ENCODE measurements at places on chromosomes 6 and 20.

DNA sequence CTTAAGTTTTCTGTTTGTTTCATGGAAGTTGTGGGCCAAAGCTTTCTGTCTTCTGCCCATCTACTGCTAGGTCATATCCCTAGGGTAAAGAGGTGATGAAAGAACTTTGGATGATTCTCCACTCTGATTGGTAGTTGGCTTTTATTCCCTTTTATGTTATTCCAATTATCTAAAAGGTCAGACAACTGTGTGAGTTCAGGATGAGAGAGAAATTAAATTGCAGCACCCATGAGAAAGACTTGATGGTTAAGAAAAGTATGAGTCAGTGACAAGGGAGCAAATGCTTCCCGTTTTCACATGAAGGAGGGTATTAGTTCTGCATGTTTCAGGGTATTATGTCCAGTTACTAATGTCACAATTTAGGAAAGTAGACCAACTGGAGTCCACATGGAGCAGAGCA is 136.3 kb downstream of the CD109 start:
- no peak for DNase-seq

DNA sequence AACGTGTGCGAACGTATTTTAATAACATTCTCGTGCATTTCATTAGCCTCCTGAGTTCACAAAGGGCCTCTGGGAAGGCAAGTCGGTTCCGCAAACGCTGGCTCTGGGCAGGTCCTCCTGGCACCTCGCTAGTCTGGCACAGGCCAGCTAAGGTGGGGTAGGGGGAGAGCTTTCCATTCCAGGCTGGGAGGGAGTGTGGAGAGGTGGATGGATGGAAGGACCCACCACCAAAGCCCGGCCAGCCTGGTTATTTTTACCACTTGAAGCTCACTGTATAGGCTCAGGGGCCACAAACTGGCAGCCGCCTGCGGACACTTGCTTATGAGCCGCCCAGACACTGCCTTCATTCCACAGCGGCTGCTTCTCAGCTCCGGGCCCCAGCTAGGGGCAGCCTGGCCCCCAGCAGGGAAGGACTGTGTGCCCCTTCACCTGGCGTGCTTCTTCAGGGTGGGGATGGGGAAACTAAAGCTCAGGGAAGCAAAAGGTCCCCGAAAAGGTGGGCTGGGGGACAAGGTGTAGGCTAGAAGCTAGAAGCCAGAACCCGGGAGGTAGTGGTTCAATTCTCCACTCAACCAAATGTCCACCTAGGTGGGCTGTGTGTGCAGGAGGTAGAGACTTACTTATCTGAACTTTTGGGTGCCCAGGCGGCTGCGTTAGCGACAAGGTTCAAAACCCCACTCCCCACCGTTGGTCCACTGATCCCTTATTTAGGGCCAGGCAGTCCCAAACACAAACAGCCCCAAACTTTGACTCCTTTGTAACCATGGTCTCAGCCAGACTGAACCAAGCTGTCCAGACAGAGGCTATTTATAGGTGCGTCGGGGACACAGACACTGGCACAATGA is 1.7 kb downstream of the PMEPA1 start:
- no peak for DNase-seq

- DNase-seq = no peak
Measured at GRCh38 chr6:156988276-156989158, 211.3 kb downstream of the ARID1B start.

GRCh38 chr6:105593056-105593690 is 190.3 kb upstream of the PREP start:
- DNase-seq = no peak

- DNase-seq = no peak
Measured at GRCh38 chr6:38192487-38192886, 373.0 kb downstream of the ZFAND3 start.

DNA sequence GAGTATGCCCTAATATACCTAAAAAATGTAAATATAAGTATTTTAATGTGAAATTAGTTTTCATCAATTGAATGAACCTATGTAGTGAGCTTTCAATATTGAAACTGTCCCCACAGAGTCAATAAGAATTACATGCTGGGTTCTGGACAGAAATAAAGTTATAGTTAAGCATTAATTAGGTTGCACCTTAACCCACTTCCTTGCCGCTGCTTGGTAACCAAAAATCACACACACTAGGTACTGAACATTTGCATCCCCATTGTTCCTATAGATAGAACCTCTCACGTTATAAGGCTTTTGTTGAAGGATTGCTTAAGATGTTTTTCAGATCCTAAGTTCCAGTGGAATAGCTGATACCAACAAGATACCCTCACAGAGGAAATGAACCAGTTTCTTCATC is 237.1 kb upstream of the OPRM1 start:
- no peak for DNase-seq

GRCh38 chr20:59042151-59042795 is at the start of gene PRELID3B:
Gene PRELID3B (minus strand): TSS chr20:59042786. CDS start chr20:59042730, 56 bp downstream.
- no peak for DNase-seq

- no peak for DNase-seq
Measured at GRCh38 chr20:13259921-13260320, 38.8 kb downstream of the ISM1 start.

GRCh38 chr6:4521070-4521469 is 255.1 kb upstream of the CDYL start:
- DNase-seq = no peak

GRCh38 chr6:36955671-36956445 is 1.3 kb downstream of the PI16 start:
- DNase-seq = no peak

DNA sequence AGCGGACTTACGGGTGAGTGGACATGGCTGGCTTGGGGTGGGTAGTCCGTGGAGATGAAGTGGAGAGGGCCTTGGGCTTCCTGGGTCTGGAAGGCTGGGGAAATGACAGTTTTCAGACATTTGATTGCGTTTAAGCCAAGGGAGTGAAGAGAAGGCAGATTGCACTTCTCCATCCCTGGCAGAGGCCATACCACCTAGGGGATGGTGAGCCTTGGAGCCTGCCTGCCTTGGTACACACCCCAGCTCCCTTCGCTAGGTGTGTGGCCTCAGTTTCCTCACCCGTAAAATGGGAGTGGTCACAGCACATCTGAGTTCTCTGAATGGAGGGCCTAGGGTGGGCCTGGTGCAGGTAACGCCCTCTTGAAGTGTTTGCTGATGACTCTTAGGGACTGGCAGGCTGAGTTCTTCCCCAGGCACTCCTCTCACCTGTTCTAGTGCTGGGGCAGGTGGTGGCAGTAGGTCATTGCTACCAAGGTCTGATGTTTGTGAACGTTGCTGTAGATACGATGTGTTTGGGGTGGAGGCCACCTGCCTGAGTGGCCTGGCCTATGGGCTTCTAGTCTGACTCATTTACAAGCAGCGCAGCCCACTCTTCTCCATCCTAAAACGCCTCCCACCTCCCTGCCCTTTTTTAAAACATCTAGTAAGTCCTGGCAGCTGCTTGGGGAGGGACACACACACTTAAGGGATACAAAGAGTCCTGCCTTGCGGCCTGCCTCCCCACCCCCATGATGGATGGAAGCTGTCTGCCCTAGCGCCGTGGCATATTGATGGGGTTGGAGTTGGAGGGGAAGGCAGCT is 2.3 kb downstream of the RBM38 start:
- DNase-seq = no peak

- no peak for DNase-seq
Measured at GRCh38 chr20:33043731-33044181, 9.9 kb upstream of the BPIFB3 start.

DNA sequence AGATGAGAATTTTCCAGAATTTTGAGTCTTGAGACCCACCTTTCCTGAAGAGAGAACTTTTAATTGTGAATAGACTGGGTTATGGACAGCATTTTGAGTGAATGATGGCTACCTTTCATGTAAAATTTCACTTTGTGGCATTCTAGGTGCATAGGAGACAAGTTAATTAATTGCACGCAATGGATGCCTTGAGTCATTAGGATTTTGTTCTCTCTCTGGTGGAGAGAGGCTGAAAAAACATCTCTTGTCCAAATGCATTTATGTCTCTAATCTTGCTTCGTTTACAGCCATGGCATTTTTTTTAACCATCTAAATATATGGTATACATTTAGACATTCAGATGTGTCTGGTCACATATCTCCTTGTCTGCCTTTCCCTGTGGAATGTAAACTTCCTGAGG is 3.1 kb downstream of the RHAG start:
- no peak for DNase-seq

- no peak for DNase-seq
Measured at GRCh38 chr6:7157752-7158616, 50.2 kb downstream of the RREB1 start.

- no peak for DNase-seq
Measured at GRCh38 chr20:33030076-33030475, 1.4 kb upstream of the BPIFB6 start.

DNA sequence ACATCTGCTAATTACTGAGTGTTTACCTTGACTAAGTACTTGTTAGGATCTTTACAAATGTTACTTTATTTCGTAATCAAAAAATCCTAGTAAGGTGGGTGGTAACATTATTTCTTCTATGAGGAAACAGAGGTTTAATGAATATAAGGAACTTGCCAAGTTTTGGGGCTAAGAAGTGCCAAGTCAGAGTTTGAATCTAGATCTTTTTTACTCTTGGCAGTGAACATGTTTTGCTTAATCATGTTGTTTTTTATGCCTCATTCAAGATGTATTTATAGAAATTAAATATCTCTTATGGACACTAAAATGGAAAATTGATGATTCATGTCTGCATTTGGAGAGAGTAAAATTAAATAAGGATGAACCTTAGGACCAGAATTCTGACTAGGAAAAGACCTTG is 393.7 kb downstream of the UTRN start:
- DNase-seq = no peak

DNA sequence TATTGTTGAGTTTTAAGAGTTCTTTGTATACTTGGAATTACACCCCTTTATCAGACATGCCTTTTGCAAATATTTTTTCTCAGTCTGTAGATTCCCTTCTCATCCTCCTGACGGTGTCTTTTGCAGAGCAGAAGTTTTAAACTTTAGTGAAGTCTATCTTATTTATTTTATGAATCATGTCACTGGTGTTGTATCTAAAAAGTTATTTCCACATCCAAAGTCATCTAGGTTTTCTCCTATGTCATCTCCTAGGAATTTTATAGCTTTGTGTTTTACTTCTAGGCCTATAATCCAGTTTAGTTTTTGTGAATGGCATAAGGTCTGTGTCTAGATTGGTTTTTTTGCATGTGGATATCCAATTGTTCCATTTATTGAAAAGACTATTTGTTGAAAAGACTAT is 271.3 kb downstream of the KIF16B start:
- no peak for DNase-seq

DNA sequence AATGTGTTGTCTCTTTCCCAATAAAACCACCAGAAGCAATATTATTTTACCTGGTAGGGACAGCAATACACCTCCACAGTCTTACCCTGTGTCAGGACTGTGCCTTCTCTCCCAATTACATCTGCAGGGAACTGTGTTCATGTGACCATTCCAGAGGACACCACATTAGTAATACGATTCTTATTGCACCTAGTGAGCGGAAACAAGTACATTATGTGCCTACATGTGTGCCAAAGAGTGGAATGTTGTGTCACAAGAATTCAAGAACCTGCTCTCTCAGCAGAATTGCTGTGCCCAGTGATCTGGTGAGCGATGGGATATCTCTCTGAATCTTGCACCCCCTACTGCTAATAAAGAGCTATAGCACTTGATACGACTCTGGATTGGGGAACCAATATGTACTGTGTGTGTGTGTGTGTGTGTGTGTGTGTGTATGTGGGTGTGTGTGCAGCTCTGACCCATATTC is 57.4 kb upstream of the FOXC1 start:
- DNase-seq = no peak

DNA sequence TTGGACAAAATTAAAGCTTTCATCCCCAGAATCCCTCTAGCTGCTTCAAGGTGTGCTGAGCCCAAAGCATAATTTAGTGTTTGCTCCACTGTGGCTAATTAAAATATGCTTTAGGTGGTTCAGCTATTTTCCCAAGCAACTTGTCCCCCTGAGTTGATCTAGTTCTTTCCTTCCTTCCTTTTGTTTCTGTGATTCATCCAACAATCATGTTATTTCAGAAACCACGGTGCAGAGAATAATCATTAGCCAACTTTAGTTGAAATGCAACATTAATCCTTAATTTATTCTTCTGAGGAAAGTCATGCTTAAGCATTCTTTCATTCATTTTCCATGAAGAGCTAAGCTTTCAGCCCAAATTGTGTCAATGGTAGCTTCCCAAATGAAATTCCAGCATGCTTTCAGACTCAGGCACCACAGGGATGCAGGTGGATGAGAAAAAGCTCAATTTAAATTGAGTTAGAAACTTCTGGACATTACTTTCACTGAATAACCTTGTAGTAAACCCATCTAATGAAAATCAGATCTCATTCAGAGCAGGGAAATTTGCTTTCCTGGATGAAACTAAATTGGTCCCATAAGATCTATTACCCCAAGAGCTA is 209.0 kb upstream of the NT5E start:
- no peak for DNase-seq

DNA sequence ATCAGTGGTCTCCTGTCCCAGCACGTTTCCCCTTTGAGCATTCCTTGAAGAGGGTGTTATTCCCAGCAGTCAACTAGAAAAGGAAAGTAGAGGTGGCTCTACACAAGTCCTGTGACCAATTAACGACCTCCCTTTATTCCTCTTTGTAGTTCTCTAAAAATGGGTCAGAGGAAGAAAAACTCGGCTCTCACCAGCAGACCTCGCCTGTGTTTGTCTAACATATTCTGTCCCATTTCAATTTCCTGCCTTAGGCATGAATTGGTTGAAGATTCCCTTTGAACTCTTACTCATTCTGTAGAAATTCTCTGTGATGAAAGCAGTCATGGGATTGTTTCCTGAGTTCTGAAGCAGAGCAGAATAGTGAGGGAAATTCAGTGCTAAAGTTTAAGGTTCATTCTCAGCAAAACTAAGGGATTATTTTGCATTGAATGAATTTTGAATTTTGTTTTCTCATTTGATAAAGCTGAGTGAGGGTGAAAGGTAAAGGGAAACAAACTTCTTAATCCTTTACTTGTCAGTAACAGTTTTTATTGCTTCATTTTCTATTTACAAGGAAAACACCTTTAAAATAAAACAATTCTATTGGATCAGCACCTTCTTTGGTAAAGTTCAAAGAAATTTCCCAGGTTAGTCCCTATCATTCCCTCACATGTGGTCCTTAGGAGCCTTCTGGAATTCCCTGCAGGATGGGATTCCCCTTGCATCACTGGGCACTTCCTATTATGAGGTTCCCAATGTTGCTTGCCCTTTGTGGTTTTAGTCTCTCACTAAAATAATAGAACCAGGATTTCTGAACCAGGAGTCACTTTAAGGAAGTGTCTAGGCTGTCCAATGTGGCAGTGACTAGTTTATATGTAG is 105.8 kb downstream of the SLX4IP start:
- no peak for DNase-seq

DNA sequence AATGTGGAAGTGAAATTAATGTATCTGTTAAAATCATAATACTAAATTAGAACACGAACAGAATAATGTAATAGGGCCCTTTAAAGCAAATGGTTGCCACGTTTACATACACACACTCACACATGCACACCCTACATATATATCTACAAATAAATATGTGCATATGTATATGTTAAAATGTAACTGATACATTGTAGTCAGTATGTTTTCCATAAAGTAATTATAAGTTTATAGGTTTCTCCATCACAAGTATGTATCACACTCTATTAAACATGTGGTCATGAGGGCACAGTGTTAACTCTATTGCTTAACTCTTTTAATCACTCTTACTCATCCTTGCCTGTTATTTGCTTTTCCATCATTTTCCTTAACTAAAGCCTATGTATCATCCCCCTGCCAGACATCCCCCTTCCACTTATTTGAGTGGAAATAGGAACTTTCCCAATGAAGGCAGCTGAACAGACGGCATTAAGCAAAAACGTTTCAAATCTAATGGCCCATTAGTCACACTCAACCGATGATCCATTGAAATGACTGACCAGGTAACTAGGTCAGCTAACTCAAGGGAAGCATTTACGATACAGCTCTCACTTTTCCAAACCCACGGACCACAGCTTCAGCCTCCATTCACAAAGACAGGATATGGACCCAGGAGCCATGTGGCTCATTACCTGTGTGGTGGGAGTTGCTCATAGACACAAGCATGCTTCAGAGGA is 89.3 kb downstream of the HAO1 start:
- DNase-seq = no peak
